ENCODE measurements at places on chromosomes 7 and 10.

DNA sequence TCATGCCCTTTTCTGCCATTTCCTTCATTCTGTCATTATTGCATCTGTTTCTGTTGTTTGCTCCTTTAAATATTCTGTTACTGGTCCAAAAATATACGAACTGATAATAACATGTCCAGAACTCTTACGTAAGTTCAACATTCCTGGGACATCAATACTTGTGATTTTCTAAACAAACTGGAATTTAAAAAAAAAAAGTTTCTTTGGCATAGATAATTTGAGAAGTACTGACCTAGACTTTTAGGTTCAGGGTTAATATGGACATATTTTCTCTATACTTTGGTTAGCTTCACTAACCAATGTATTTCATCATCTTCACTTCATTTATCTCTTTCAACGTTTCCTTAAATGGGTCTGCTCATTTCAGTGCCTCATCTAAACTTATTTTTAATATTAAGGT lies 147.3 kb downstream of the JMJD1C start:
- DNase-seq, result no peak

DNA sequence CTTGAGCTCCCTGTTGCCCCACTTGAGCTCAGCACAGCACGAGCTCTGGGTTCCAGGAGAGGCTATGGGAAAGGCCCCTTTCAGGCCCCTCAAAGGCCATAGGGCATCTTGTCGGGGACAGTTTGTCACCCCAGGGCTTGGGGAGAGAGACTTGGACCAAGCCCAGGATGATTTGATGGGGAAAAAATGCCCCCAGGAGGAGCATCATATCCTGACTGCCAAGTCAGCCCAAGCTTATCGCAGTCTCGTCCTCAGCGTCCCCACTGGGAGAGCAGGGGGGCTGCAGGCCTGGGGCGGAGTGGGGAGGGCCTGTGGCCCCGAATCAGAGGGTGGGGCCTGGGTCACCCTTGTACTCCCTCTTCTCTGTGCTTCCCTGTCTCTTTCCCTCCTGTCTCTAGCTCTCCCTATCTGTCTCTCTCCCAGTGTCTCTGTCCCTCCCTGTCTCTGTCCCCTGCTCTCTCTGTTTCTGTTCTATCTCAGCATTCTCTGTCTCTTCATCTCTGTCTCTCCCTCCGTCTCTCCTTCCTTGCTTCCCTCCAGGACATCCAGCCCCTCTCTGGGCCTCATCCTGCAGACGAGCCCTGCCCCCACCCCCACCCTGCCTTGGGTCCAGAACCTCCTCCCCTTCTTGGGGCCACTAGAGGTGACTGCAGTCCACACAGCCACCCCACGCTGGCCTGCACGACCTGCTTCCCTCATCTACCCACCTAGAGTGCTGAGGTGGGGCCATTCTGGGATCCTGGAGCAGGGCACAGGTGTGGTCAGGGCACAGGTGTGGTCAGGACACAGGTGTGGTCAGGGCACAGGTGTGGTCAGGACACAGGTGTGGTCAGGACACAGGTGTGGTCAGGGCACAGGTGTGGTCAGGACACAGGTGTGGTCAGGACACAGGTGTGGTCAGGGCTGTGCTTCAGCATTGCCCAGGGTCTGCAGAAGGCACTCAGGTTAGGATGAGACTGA lies 17.3 kb upstream of the GRIFIN start:
- DNase-seq, result no peak

- no peak for DNase-seq
Observed at GRCh38 chr7:106010331-106010730, 47.3 kb downstream of the CDHR3 start.

DNA sequence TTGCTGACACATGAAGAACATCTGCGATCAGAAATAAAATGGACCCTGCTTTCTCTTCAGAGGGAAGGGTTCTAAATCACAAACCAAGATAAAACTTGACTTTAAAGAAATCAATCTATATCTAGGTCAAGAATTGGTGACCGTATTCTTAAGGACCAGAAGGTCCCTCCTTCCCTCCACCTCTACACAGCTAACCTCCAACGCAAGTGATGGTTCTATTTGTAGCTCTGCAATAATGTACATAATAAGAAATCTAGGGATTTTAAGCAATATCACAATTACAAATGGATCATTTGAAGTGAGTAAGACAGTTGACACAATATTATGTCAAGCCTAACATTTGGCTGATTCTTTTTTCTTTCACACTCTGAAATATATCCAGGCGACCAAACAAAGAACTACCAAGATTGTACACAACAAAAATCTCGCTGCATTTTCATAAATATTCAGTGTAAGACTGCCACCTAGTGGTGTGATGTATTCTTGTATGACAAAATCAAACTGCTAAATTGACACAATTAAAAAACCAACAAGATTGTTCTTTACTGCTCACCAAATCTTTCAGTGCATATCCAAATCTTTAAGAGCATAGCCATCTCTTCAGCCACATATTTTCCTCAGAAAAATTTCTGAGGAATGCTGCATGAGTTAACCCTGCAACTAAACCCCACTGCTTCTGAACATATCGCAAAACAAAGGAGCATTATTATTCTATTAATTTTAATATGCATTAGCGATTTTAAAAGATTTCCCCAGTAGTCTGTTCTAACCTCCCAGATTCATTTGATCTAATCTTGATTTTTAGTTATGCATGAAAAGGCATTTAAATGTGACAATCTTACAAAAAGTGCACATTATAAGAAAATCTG lies 44.5 kb downstream of the ICA1 start:
- DNase-seq, result no peak

DNA sequence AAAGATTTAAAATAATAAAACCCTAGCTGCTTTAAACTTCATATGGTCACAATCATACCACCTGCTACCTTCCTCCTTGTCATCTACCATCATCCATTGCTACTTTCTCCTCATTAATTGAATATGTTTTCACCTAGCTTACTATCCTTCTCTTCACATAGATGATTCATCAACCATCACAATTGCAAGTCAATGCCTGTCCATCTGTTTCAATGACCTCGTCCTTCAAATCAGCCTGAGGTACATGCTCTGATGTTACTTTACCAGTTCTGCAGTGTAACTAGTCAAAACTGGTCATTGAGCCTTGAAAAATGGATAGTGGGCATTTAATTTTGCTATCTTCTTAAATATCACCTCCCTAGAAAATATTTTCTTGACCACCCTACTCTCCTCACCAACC lies 164.7 kb downstream of the SEMA3E start:
- DNase-seq, result no peak

DNA sequence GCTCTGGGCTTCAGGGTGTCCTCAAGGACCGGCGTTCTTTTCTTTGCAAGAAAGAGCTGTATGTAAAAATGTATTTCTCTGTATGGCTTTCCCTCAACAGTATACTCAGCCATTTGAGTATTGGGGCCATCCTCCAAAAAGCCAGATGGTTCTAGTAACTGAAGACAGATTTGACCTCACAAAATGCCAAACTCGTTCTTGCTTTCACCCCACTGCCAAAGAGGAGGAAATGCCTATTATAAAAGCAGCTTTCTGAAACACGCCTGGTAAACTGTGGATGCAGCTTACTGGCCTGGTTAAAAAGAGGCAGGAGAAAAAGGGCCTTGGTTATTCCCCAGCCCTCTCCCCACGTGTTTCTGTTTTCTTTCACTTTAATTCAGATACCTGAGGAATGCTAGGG lies 7.7 kb upstream of the HTR5A start:
- DNase-seq, result no peak

GRCh38 chr7:127150543-127150942 lies 102.2 kb downstream of the GRM8 start:
- DNase-seq, result no peak

GRCh38 chr7:76129366-76129765 lies 72.3 kb upstream of the SRRM3 start:
- no peak for DNase-seq

GRCh38 chr10:8063128-8063908 lies 8.8 kb downstream of the GATA3 start:
- no peak for DNase-seq

- DNase-seq, result no peak
Observed at GRCh38 chr10:34710391-34710751, 104.7 kb downstream of the PARD3 start.

DNA sequence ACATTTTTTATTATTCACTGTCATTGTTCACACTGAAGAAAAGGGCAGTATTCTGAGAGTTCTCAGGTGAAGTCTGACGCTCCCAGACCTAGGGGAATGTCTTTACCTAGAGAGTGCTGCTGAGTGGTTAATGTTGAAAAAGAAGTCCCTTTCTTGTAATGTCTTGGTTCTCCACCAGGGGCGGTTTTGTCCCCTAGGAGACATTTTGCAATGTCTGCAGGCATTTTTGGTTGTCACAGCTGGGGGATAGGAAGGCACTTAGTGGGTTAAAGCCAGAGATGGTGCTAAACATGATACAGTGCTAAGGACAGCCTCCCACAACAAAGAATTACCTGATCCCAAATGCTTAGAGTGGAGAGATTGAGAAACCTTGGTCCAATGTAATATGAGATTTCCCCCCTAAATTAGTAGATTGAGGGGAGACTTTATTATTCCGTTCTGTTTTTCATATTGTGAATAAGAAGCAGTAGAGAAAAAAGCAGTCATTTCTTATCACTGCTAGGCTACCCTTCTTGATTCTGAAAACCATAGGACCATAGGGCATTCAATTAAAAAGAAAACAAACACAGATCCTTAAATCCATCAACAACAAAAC lies 13.1 kb downstream of the UMAD1 start:
- DNase-seq, result no peak

DNA sequence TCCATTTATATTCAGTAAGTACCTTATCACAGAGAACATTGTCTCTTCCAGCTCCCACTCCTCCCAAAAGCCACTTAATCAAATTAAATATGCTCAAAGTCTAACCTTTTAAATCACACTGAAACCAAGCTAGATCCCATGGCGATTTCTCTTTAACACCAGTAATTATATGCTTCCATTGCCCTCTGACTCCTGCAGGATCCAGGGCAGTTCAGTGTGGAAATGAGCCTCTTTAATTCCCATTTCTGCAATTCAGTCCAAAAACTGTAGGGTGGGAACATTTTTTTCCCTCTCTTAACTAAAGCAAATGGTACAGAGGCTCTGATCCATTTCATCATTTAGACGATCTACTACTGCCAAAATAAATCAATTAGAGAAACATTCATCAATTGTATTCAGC lies 872.3 kb upstream of the PHF14 start:
- DNase-seq, result no peak
